ENCODE measurements at places on chromosomes 5 and 9. TPM values are rescaled to one million over a fixed set of nuclear protein-coding genes. Genes with fewer than 3 reads are reported as not detected.

- no peak for DNase-seq
These were observed 454.4 kb upstream of the ACTBL2 start for GRCh38 chr5:57937025-57937424.

GRCh38 chr5:132103332-132103951 lies 29.9 kb downstream of the CSF2 start:
- DNase-seq = peak; percentile 81

DNA sequence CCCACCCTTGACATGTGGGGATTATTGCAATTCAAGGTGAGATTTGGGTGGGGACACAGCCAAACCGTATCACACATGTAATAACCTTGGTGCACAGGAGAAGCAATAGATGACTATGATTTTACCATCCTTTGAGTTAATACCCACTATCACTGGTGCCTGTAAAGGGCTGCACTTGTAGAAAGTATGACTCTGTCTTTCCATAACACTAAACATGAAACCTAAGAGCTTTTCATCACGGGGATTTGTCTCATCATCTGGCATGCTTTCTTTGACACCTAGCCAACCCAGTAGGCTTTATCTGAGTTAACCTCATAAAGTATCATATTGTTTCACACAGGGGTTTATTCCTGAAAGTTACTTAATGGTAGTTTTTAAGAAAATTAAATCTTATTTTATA lies 188.9 kb upstream of the TNC start:
- DNase-seq = no peak

Gene TPM2
- total RNA-seq = 72.6 TPM

Gene SNCAIP
- not detected for total RNA-seq
